ENCODE measurements at places on chromosomes 2 and 18. TPM values are rescaled to one million over a fixed set of nuclear protein-coding genes. Genes with fewer than 3 reads are reported as not detected.
A peak's percentile ranks its signal among the peaks of the same experiment; 100 is the strongest.

DNA sequence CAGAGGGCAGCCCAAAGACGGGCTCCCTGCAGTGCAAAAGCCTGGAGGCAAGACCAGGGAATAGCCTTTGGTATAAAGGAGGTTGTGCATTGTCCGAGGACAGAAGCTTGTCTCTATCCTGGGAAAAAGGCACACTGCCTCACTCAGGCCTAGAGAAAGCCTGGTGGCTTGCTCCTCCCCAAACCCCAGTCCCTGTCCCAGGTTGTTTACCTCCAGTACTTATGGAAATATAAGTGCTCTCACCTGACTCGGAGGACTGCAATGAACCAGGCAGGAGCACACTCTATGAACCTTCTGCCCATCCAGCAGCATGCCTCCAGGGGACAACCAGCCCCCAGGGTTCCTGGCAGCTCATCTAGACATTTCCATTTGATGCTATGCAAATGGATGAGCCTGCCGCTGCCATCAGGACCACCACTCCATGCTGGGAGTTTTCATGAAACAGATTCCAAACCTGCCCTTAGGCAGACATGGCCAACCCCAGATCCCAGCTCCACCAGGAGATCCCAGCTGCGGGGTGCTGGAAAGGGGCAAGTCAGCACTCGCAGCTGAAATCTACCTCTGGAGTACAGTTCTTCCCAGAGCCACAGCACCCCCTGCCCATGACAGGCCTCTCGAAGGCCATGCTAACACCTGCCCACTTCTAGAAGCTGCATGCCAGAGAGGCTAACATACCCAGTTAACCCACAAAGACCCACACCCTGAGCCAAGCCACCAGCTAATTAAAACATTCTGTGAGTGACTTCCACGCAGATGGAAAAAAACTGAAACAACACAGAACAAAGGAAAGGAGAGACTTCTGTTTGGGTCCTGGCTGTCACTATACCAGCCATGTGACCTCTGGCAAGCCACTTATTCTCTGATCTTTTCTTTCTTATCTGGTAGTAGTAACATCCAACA lies 101.7 kb downstream of the TTC32 start:
- no peaks in the 10 kb centered on the region for H3K4me1 ChIP-seq
- H3K27ac ChIP-seq: no peak overlapping the region
- DNase-seq: no peak
- H3K4me3 ChIP-seq: no peak overlapping the region
- no peaks in the 10 kb centered on the region for H3K36me3 ChIP-seq

DNA sequence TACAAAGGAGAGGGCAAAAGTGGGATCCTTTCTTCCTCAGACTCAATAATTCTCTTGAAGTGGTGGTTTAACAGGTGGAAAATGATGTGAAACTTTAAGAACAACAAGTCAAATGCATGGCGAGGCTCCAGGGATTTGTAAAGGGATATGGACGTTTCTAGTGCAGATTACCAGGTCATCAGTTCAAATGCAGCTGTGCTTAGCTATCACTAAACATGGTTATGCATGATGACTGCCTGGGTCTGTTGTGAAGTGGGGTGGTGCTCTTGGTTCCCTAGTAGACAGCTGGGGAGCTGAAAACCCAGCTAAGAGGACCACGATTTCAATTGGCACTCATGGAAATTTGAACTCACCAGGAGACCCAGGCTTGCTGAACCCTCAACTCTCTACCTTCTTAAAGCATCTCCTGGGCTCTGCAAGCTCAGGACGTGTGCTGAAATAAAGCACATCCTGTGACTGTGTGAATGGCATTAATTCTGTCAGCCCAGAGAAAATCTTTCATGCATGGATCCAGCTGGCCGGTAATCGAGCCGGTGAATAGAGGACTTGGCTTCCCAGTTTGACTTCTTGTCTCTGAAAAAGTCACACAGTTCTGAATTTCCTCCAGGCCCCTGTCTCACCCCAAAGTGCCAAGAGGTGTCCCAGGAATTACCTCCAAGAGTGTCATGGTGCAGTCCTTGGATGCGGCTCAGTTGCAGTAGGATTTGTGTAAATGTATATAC lies 146.1 kb downstream of the MTX2 start:
- no peak for DNase-seq
- H3K4me1 ChIP-seq: no peaks in the 10 kb centered on the region
- no peaks in the 10 kb centered on the region for H3K36me3 ChIP-seq
- no peak overlapping the region for H3K27ac ChIP-seq
- no peak overlapping the region for H3K4me3 ChIP-seq
- H3K27me3 ChIP-seq: no peaks in the 10 kb centered on the region

GRCh38 chr2:85935746-85936208 lies 47.0 kb upstream of the ST3GAL5 start:
- no peaks in the 10 kb centered on the region for H3K4me1 ChIP-seq
- H3K27ac ChIP-seq: no peak overlapping the region
- no peaks in the 10 kb centered on the region for H3K27me3 ChIP-seq
- no peaks in the 10 kb centered on the region for H3K36me3 ChIP-seq
- H3K4me3 ChIP-seq: no peak overlapping the region

DNA sequence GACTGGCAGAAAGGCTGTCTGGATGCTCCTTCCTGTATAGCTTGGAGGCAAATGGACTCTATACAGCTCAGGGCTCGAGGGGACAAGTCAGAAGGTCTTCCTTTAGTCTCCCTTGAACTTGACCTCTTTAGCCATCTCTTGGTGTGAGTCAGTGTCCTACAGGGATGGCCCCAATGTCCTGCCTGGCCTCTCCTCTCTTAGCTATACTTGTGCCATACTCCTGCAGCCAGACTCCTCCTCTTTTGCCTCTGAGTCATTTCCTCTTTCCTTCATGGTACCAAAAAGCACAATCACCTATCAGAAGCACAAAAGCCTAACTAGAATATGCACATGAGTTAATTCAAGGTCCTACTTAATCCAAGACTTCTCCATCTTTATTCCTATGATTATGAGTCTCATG lies 112.7 kb downstream of the XRCC5 start:
- H3K27ac ChIP-seq: no peak overlapping the region
- no peaks in the 10 kb centered on the region for H3K27me3 ChIP-seq
- DNase-seq: no peak
- peaks cover 23% of the 10 kb centered on the region for H3K36me3 ChIP-seq
- H3K4me1 ChIP-seq: no peaks in the 10 kb centered on the region
- H3K4me3 ChIP-seq: no peak overlapping the region

GRCh38 chr2:236169151-236169721 lies 1.1 kb upstream of the GBX2 start:
- DNase-seq: no peak
- no peak overlapping the region for H3K4me3 ChIP-seq
- H3K4me1 ChIP-seq: peaks cover 13% of the 10 kb centered on the region
- H3K36me3 ChIP-seq: no peaks in the 10 kb centered on the region
- no peak overlapping the region for H3K27ac ChIP-seq

GRCh38 chr2:238143239-238143951 lies 4.9 kb downstream of the KLHL30 start:
- no peaks in the 10 kb centered on the region for H3K36me3 ChIP-seq
- no peaks in the 10 kb centered on the region for H3K4me1 ChIP-seq
- no peak overlapping the region for H3K4me3 ChIP-seq
- H3K27ac ChIP-seq: no peak overlapping the region
- peak; percentile 59 for DNase-seq

DNA sequence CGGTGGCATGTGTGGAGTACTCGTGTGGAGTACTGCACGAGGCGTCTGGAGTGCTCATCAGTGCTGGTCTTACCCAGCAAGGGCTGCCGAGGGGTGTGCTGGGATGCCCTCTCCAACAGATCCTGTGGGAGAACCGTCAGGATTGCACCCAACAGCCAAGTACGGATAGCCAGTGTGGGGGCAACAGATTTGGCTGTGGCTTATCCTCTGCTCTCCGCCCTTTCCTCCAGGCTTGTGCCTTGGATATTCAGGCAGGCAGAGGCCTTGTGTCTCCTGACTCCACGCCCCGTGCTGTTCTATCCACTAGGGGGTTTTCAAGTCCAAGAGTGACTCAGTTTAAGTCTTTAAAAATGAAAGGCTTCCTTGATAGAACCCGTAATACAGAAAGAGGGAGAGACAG lies 321.0 kb upstream of the HS6ST1 start:
- no peaks in the 10 kb centered on the region for H3K36me3 ChIP-seq
- H3K4me3 ChIP-seq: no peak overlapping the region
- no peak for DNase-seq
- H3K27me3 ChIP-seq: no peaks in the 10 kb centered on the region
- no peak overlapping the region for H3K27ac ChIP-seq

GRCh38 chr2:226308323-226308680 lies 491.3 kb downstream of the IRS1 start:
- H3K4me1 ChIP-seq: no peaks in the 10 kb centered on the region
- no peak overlapping the region for H3K27ac ChIP-seq
- DNase-seq: no peak

GRCh38 chr18:32760391-32760790 lies 12.4 kb downstream of the KLHL14 start:
- no peaks in the 10 kb centered on the region for H3K27me3 ChIP-seq
- no peaks in the 10 kb centered on the region for H3K36me3 ChIP-seq
- no peak overlapping the region for H3K27ac ChIP-seq
- H3K4me3 ChIP-seq: no peak overlapping the region

DNA sequence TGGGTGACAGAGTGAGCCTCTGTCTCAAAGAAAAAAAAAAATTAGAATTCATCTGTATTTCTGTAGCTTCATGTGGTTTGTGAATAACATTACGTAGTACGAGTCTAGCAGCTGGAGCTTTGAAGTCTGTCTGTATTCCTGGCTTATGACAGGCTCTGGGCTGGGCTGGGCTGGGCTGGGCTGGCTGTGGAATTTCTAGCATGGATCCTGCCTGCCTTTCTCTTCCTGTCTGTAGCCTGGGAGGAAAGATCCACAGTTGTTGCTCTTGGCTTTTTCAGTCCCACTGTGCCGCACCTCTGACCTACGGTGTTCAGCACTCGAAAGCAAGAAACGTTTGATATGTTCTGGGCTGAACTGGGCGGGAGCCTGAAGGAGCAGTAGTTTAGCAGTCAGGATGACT lies 55.4 kb downstream of the BOLA3 start:
- no peaks in the 10 kb centered on the region for H3K36me3 ChIP-seq
- H3K4me3 ChIP-seq: no peak overlapping the region
- H3K4me1 ChIP-seq: no peaks in the 10 kb centered on the region
- no peak overlapping the region for H3K27ac ChIP-seq

GRCh38 chr2:225124311-225125017 lies 82.2 kb upstream of the DOCK10 start:
- no peak for DNase-seq
- no peaks in the 10 kb centered on the region for H3K36me3 ChIP-seq
- H3K27me3 ChIP-seq: no peaks in the 10 kb centered on the region
- no peaks in the 10 kb centered on the region for H3K4me1 ChIP-seq
- H3K4me3 ChIP-seq: no peak overlapping the region

DNA sequence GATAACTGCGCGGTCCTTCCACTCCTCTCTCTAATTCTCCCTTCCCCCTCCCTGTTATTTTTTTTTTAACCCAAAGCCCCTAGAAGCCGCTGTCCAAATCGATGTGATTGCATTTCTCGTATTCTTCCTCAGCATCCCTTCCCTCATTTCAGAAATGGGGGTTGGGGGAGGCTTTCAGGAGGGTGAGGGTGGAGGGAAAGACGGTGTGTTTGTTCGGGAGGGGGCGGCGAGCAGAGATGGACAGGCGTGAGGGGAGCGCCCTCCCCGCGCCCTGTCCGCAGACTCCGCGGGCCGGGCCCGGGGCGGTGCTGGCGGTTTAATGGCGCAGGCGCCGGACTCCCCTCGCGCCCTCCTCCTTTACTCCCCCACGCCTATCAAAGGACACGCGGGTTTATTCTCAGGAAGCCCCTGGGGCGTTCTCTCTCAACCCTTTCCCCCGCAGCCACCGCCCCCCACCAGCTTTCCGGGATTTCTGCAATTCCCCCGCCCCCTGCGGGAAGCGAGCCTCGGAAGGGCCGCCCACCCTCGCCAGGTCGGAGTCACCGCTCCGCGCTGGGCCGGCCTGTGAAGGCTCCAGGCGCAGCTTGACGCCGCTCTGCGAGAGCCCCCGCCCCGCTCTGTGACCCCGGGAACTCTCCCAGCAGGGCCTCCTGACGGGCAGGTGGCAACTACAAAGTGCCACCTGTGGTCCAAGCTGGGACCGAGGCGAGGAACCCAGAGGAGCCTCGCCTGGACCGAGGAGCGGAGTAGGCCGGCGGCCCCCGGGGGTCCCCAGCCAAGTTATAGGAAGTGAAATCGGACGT lies 981 bp downstream of the ST8SIA3 start:
- H3K36me3 ChIP-seq: no peaks in the 10 kb centered on the region
- H3K4me1 ChIP-seq: no peaks in the 10 kb centered on the region
- no peak overlapping the region for H3K4me3 ChIP-seq
- DNase-seq: no peak
- no peak overlapping the region for H3K27ac ChIP-seq

- no peak for DNase-seq
- H3K4me1 ChIP-seq: no peaks in the 10 kb centered on the region
- no peaks in the 10 kb centered on the region for H3K36me3 ChIP-seq
- H3K27me3 ChIP-seq: no peaks in the 10 kb centered on the region
Measured at GRCh38 chr2:55761526-55761925, 67.9 kb upstream of the PNPT1 start.

GRCh38 chr2:237627441-237628246 lies at the start of gene LRRFIP1:
Gene LRRFIP1 (plus strand): TSS chr2:237627587. CDS start chr2:237627645, 58 bp downstream.
- peaks cover 10% of the 10 kb centered on the region for H3K4me1 ChIP-seq
- H3K4me3 ChIP-seq: peak within 1 kb of the TSS; percentile 62
- DNase-seq: no peak
- H3K27ac ChIP-seq: peak within 1 kb of the TSS; percentile 81
- peaks cover 38% of the 10 kb centered on the region for H3K27me3 ChIP-seq

The CD8A gene
- 1.5 TPM for total RNA-seq

The SLC4A5 gene
- total RNA-seq: 8.2 TPM

The CPO gene
- total RNA-seq: 0.37 TPM

The DLGAP1 gene
- 3.6 TPM for total RNA-seq

The GBX2 gene
- not detected for total RNA-seq

The NR4A2 gene
- 5.0 TPM for total RNA-seq

The RNF125 gene
- total RNA-seq: 6.1 TPM

The ABCB11 gene
- total RNA-seq: 0.08 TPM

The OR6B3 gene
- total RNA-seq: not detected

The TCF4 gene
- 99.1 TPM for total RNA-seq

The ZNF892 gene
- total RNA-seq: 4.3 TPM
